Hematopoietic multipotent progenitor cell treated with erythropoietin and hydrocortisone succinate and interleukin-3 and kit ligand, for 17 days (in vitro differentiated cells): ENCODE measurements at places on chromosomes 7 and 10.

- no peak for DNase-seq
Observed at GRCh38 chr10:121774813-121775212, 153.0 kb downstream of the ATE1 start.

GRCh38 chr7:38932509-38933168 is 23.6 kb upstream of the VPS41 start:
- DNase-seq, result peak; percentile 75

DNA sequence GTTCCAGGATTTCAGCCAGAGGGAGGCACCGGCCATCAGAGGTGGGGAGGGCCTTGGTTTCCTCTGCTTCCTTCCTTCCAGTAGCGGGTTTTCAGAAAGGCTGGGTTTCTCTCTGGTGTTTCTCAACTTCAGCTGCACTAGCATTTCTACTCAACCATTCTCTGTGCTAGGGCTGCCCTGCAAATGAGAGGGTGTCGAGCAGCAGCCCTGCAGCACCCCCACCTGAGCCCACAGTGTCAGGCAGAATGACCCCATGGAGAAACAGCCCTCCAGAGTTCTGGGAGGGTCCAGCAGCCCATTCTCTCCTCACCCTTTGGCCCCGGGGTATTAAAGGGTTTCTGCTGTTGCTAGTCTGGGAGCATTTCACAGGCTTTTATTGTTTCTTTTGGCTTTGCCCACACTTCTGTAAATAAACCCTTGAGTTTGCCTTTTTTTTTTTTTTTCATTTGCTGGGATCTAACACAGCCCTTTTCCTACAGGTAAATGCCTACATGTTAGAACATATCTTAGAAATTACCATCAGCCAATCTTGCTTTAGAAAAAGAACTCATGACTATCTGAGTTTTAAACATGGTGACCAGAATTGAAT is 151.5 kb upstream of the VIPR2 start:
- no peak for DNase-seq

DNA sequence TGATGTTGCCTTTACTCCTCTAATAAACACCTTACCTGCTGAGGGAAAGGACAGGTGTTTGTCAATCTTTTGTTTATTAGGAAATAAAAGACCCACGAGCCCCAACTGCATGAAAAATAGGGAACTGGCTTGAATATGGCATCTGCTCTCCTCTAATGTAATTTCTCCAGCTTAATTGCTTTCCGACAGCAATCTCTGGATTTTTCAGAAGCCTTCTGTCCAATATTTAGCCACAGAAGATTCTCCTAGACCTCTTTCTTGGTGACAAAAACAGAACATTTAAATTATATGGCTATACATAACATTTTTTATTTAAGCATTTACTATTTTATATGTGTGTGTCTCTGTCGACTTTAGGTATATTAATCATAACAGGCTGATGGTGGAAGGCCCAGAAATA is 317.4 kb upstream of the ADARB2 start:
- no peak for DNase-seq

GRCh38 chr7:8037151-8037550 is 68.6 kb downstream of the GLCCI1 start:
- DNase-seq, result no peak

DNA sequence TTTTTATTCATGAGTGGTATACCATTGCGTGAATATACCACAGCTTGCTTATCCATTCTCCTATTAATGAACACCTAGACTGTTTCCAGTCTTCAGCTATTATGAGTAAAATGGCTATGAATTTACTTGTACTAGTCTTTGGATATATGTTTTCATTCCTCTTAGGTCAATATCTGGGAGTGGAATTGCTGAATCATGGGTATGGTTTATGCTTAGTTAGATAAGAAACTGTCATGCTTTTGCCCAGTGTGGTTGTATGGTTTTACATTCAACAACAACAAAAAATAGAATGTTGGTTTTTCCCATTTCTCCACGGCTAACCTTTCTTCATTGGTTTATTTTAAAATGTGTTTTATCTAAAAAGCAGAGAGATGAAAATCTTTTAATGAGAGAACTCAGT is 308.3 kb downstream of the PHF14 start:
- DNase-seq, result peak; percentile 63

- DNase-seq, result no peak
Observed at GRCh38 chr10:128203028-128203427, 76.8 kb upstream of the MKI67 start.

DNA sequence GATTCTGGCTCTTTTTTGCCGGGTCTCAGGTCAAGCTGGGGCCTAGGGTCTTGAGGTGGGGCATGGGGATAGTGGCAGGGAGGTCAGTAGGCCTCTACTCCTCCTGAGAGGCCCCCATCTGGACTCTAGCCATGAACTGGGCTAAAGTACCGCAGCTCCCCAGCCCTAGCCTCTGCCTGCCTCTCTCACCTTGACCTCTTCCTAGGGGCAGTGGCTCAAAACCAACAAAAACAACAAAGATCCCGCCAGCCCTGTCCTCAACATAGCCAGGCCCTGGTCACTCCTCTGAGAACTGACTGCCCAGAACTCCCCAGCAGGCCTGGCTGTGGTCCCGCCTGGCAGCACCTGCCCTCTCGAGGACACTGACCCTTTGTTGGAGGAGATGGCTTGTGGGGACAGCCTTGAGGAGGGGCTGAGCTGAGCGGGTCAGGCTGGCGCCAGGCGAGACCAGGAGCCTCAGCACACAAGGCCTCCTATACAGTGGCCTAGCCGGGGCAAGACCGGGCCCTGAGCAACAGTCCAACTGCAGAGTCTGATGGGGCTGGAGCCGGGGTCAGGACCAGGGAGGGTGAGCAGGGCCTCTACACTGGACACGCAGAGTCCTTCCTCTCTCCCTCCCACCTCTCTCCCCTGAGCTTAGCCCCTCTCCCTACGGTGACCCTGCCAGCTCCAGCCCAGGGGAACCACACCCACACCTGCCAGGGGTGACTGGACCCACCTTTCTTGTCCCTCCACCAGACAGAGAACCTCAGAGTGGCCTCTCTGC is 11.6 kb upstream of the PPIF start:
- DNase-seq, result no peak

GRCh38 chr10:111523016-111523415 is 446.2 kb downstream of the ADRA2A start:
- no peak for DNase-seq

- no peak for DNase-seq
Observed at GRCh38 chr10:123391275-123392028, 237.2 kb downstream of the BUB3 start.

DNA sequence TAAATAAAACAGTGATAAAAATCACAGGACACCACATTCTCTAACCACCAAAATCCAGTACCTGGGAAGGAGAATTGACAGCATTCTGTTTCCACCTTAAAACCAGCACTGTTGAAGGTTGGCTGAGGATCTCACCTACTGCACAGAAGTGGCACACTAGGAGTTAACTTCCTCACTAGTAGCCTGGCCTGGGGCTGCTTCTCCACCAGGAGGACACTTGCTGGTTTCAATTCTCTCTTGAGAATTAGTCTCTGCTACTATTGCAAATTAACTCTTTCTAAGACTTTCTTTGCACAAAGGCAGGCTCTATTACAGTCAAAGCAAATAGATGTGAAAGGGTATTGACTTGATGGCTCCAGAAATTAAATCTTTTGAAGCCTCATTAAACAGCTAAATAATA is 2.3 kb upstream of the CTTNBP2 start:
- no peak for DNase-seq

- no peak for DNase-seq
Observed at GRCh38 chr10:93695740-93696139, 6.7 kb downstream of the FRA10AC1 start.

DNA sequence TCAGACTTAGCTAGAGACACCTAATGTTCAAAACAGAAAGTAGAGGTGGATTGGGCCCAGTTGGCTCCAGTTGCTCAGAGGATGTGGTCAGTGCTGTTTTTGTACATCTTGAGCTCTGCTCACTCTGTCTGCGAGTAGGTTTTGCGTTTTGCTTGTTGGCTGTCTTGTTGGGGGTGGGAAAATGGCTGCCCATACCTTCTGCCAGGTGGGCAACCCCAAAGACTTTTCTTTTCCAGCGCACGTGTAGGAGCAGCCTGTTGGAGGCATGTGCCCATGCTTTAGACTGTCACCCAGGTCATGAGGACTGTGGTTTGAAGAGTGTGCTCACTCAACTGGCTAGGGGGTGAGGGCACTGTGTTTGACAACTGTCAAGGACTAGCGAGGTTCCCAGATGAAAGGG is 73.9 kb downstream of the KAT6B start:
- DNase-seq, result no peak
